AG10803 (cell line): ENCODE measurements at places on chromosomes 2 and 18.

DNA sequence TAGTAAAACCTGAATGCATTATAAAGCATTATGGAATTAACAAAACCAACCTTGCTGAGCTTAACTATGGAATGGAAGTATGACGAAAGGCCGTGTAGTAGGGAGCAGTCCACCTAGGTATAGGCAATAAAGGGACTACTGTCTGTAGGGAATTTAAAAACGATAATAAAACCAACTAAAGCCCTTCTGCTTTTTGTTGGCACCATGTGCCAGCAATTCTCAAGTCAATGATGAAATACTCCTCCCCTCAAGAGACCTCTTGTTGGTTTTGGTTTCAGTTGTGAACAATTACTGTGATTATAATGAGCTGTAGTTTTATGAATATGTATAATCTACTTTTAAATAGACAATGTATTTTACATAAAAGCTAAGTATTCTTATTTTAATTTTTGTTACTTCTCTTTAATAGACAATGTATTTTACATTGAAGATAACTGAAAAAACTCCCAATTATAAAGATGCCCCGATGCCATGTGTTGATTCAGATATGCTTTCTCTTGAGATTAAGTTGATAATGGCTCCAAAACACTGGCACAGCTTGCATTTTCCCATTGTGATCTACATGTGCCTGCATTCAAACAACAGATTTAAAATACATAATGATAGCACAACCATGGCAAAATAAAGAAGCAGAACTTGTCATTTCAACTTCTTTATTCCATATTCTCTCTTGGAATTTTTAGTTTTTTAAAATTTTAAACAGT, 55.5 kb upstream of the ZDBF2 start:
- DNase-seq, result no peak

DNA sequence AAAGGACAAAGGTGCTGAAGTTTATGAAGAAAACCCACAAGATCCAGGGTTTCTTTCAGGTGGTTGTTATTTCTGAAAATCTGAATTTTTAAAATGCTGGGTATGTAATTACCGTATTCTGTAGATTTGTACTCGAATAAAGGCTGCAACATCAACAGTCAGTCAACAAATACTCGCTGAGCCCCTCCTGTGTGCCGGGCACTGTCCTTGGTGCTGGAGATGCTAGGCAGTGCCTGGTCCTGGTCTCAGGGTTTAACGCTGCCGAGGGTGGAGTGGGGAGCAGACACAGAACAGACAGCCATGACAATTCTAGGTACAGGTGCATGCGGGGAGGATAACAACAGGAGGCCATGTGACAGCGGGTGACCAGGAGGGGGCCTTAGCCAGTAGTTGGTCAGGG, 27.2 kb upstream of the PDIA6 start:
- DNase-seq, result peak; percentile 3

- peak; percentile 43 for DNase-seq
Measured at GRCh38 chr18:48023334-48024008, 93.0 kb upstream of the SMAD2 start.

DNA sequence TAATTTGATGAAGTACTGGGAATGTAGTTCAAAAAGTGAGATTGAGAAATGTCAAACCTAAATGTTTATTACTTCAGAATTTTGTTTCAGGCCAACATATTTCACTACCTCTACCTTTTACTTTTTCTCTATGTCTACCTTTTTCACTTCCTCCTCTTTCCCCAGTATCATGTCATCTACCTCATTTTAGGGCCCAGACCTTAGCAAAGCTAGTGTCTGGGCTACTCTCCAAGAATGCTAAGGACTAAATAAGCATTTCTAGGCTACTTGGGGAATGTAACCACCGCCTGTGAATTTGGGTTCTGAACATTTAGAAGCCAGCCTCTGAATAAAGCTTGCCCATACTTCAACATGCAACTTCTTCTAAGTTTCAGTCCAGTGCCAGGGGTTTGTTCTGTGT, 330.4 kb downstream of the SLC4A3 start:
- DNase-seq, result peak; percentile 13
